Naive thymus-derived CD8-positive, alpha-beta T cell (primary cell): ENCODE measurements at places on chromosomes 2 and 18. TPM values are rescaled to one million over a fixed set of nuclear protein-coding genes. Genes with fewer than 3 reads are reported as not detected.

GRCh38 chr2:18525236-18525635 lies 35.2 kb downstream of the RDH14 start:
- H3K4me1 ChIP-seq = no peaks in the 10 kb centered on the region
- H3K36me3 ChIP-seq = no peaks in the 10 kb centered on the region
- H3K27me3 ChIP-seq = peaks cover 2% of the 10 kb centered on the region
- H3K4me3 ChIP-seq = no peak overlapping the region

The RHOB gene
- polyA plus RNA-seq = 1.3 TPM

DNA sequence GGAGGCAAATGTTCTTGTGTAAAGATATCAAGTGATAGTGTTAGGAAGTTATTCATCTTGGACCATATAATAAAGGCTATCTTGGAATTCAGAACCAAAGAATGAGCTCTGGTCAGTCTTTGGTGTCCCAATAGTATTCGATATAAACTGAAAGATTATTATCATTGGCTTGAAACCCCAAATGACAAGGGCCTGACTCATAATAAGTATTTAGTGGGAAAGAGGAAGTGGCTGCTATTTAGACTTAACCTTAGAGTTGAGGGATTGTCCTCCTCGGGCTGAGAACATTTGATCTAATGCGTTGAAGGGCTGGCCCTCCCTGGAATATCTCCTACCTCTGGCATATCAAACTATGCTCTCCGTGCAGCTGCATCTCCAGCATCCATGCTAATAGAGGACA lies 67.5 kb downstream of the CDH20 start:
- no peak for DNase-seq
- H3K4me3 ChIP-seq = no peak overlapping the region
- no peaks in the 10 kb centered on the region for H3K36me3 ChIP-seq
- H3K27ac ChIP-seq = no peak overlapping the region
- no peaks in the 10 kb centered on the region for H3K4me1 ChIP-seq

DNA sequence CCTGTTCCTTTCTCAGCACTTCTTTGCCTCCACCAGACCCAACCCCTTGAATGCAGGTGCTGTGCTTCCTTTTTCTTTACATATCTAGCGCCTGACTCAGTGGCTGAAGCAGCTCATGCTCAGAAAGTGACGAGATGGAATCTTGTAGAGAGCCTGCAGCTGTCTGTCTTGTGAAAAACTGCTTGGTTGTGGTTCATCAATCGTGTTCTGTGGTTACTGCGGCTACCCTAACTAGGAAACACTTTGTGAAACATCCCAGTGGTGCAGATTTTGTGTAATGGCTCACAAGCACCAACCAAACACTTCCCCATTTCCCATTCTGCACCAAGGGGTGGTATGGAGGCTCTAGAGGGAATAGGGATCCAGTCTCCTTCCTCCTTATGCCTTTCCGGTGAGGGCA lies 307.2 kb upstream of the MMADHC start:
- peaks cover 1% of the 10 kb centered on the region for H3K27me3 ChIP-seq
- no peaks in the 10 kb centered on the region for H3K4me1 ChIP-seq
- no peak for DNase-seq
- H3K27ac ChIP-seq = no peak overlapping the region
- H3K36me3 ChIP-seq = no peaks in the 10 kb centered on the region

The MFSD6 gene
- 18.5 TPM for polyA plus RNA-seq

The SPHKAP gene
- not detected for polyA plus RNA-seq

The CRYGD gene
- polyA plus RNA-seq = not detected

- no peaks in the 10 kb centered on the region for H3K36me3 ChIP-seq
- no peak overlapping the region for H3K4me3 ChIP-seq
Measured at GRCh38 chr18:60279391-60279790, 93.2 kb downstream of the MC4R start.
